ENCODE measurements at places on chromosomes 2 and 18.

DNA sequence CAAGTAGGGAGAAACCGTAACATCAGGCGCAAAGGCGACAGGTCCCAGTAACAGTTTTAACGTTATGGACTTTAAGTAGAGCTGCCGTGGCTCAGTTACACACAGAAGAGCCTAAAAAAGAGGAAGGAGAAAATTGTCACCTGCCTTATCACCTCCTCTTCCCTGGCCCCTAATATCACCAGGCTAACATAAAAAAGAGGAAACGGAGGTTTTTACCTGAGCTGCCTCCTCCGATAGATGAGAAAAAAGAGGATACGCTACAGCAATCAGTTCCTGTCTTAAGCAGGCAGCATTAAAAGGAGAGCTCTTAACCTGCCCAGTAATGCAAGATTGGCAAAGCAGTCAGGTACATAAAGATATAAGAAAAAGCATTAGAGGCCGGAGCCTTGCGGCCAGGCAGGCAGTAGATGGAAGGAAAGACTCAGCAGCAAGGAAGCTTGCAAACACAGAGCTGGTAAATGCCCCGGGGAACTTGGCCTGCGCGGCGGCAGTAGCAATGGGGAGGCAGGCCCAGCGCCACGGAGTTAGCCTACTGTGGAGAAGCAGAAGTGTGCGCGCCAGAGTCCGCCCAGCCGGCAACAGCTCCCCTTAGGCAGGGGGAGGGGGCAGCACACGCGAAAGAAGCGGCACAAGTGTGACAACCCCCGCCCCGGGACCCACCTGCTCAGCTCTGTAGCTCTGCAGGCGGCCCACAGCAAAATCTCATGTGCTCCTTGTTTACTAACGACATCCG is 116.3 kb upstream of the SCN7A start:
- DNase-seq: no peak

DNA sequence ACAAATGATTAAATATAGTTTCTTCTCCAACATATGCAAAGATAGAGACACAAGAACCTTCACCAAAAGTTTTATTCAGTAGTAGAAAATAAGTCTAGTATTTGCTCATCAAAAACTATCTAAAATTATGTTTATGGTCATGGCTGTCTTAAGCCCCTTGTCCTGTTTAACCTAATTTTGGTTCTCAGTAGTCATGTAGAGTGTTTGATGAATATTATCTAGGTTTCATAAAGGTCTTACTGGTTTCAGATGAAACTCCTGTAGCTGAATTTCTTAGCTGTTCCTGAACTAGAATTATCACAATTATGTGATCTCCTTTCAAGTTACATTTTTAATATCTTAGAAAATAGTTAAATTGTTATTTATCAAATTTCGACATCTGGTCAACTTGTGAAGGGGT is 228.0 kb upstream of the SPHKAP start:
- no peak for DNase-seq

DNA sequence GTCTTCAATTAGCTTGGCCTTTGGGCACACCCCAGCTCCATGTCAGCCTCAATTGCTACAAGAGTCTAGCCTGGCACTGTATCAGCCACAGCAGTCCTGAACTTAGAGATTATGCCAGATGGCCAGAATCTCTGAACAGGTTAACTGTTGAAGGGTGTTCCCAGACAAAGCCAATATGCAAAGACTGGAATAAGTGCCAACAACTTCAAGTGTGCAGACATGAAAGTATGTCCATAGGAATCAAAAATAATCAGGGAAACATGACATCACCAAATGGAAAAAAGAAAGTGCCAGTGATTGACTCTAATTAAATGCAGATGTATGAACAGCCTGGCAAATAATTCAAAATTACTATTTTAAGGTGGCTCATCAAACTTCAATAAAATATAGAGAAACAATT is 98.5 kb upstream of the DOCK10 start:
- no peak for DNase-seq

- no peak for DNase-seq
These were observed 99.9 kb downstream of the RBBP8 start for GRCh38 chr18:23033056-23033455.

GRCh38 chr2:48715956-48716355 is 39.6 kb downstream of the LHCGR start:
- DNase-seq: no peak

DNA sequence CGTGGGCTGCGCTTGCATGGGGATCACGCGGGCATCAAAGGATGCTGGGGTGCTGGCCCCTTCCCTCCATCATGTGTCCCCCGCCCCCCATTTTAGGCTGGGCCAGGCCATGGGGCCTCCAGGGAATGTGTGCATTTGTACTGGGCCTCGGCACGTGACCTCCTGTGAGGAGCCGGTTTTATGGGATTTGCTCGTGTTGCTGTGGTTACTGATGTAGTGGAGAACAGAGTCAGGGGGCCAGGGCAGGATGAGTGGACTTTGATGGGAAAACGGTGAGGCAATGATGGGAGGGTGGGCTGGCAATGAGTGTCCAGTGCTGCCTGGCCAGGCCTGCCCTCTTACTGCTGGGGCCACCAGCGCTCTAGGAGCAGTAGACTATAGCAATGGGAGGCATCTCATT is 257.7 kb downstream of the LOXHD1 start:
- no peak for DNase-seq

DNA sequence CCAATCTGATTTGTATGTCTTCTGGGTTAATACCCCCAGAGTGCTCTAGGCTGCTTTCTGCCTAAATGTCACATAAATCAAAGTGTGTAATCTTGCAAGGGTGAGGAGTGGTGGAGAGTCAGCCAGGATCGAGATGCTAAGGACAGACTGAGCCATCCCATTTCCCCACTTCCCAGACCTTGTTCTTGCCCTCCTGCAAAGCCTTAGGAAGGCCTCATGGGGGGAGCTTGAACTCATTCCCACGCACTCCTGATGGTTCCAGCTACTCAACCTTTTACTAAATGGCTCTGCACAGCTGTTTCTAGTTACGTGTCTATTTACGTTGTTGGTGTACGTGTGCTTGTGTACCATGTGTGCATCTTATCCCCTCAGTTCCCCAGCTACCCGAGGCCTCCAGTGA is 423.6 kb upstream of the TNP1 start:
- no peak for DNase-seq

- DNase-seq: no peak
These were observed 1204.0 kb downstream of the DSC3 start for GRCh38 chr18:29838556-29838955.

GRCh38 chr2:176924909-176925534 is 287.6 kb upstream of the HNRNPA3 start:
- DNase-seq: no peak

- no peak for DNase-seq
These were observed 8.1 kb downstream of the SUPT7L start for GRCh38 chr2:27655155-27655951.

GRCh38 chr2:54092940-54093339 is 22.5 kb upstream of the ACYP2 start:
- no peak for DNase-seq

DNA sequence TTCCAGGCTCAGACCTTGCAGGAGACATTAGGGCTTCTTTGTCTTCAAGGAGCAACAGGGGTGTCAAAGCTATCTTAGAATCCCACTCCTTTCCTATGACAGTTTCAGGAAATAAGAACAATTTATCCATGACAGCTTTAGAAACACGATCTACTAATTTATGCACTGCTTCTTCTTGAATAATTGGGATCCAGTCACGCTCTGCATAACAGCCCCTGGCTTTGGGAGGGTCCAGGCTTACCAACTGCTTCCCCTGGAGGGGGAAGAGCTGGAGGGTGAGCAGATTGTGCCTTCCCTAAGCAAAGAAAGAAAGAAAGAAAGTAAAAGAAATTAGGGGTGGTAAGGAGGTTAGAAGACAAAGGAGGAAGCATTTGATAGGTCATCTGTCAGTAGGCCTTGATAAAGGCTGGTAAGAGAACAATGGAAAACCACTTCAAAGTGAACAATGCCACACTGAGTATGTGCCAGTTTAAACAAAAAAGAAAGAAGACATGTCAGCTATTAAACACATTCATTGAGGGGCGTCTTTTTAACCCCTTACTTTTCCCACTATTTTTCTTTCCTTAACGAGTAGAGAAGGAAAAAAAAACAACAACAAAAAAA is 327.6 kb downstream of the DCC start:
- DNase-seq: no peak

DNA sequence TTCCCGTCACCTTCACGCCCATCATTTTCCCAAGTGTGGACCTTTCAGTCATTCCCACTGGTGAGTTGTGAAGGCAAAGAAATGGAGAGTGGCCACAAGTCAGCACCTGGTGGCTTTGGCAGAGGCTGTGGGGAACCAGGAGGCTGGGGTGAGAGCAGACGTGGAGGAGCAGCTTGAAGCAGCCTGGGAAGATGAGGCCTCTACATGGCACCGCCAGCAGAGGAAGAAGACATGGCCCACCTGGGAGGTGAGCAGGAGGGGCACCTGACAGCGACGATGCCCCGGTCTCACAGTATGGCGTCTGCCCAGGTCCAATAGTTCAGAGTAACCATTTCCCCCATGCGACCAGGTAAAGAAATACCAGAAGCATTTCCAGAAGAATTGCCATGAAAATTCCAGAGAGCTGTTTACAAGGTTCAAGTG is 69.0 kb downstream of the TPO start:
- DNase-seq: no peak

- DNase-seq: no peak
These were observed 102.5 kb downstream of the CHN1 start for GRCh38 chr2:174902506-174903263.

GRCh38 chr18:7133181-7133580 is 15.6 kb upstream of the LAMA1 start:
- peak; percentile 1 for DNase-seq

DNA sequence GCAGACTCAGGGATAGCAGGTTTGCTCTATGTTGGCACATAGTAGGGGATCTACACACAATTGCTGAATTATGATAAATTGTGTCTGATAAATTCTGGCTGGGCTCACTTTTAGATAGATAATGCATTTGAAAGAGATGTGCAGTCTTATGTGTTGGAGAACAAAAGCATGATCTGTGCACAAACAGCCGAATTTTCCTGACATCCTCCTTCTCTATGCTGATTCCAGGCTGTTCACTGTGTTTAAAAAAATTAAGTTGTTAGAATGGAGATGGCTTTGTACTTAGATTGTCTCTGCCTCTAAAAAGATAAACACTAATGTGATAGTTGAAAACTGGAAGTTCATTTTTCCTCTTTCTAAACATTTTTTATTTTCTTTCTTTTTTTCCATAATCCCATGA is 2.1 kb downstream of the CERS6 start:
- no peak for DNase-seq

- DNase-seq: peak; percentile 82
These were observed 16.3 kb downstream of the CROCC2 start for GRCh38 chr2:240922245-240922981.

DNA sequence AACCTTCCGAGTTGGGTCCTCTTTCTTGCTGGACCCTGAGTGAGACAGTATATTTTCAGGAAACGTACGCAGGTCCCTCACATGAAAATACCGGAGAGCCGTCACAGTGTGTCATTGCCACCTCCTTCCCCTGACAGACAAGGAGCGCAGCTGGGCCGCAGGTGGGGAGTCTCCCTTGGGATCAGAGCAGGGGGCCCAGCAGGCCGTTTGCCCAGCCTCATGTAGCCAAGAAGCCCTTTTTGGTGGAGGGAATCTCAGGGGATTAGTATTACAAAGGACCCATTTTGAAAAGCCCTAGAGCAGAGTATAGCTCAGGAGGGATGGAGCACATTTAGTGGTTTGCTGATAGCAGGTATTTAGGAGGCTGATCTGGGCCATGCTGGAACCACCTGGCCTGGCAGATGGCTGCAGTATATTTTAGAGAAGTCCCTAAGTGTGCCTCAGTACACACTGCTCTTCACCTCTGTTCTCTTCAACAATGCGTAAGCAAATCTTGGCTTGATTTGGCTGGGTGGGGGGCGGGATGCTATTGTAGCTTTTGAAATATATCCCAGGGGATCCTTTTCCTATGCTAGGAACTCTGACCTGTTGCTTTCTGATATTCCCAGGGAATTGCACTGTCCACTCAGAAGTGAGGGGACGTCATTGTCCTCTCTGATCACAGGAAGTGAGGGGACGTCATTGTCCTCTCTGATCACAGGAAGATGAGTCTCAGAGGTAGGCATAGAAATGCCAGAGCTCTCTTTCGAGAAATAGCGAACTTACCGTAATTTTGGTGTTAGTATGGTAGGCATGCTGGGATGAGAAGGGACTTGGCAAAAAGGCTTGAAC is 171.9 kb downstream of the HRH4 start:
- DNase-seq: no peak

DNA sequence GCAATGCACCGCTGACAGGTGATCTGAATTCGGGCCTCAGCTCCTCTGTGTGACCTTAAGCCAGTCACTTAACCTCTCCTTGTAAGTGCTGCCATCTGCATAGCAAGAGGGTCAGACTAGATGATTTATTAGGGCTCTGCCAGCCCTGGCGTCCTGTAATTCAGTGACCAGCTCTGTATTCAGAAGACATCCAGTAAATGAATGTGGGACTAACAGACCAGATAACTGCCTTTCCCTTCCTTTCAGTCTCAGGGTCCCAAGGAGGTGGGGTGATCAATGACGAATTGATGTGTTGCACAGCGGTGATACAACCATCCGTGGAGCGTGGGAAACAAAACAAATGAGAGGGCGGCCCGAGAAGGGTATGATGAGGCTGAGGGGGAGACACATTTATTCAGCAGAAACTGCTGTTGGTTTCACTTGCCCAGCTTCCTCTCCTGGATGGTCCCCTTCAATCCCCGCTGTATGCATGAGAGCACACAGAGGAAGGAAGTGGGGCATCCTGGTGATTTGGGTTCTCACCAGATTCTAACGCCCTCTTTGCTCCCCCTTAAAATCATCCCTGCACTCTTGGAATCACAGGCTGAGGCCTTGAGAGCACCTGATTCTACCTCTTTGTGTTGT is 92.8 kb downstream of the VIT start:
- DNase-seq: no peak

- DNase-seq: no peak
These were observed 335.0 kb downstream of the NR4A2 start for GRCh38 chr2:155997538-155997937.

GRCh38 chr2:192145496-192145895 is 49.2 kb downstream of the TMEFF2 start:
- DNase-seq: no peak

DNA sequence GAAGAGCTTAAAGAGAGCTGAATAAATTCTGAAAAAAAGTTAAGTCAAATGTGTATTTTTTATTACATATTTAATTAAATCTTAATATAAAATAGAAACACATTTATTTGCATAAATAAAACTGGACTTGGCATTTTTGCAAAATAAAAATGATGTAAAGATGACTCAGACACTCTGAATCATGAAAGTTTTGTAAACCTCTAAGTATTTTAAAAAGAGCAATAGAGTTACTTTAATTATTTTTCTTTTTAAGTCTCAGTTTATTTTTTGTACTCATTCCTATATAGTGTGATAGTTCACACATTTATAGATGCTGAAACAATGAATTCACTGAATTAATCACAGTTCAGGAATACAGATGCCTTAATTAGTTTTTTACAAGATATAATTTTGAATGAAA is 109.9 kb upstream of the DTNA start:
- DNase-seq: no peak

- no peak for DNase-seq
These were observed 31.9 kb downstream of the HS1BP3 start for GRCh38 chr2:20618886-20619521.

DNA sequence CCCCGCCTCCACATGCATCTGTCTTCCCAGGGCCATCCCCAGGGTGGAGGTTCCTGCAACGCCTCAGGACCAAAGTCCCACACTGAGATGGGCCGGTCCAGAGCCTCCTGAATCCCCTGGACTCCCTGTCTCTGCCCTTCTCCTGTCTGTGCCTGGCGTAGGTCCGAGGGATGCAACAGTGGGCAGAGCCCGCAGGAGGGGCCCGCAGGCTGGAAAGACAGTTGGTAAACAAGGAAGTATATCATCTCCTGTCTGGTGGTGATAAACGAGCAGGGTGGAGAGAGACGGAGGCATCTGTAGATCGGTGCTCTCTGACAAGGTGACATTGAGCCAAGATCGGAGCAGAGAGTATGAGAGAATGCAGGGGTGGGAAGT is 72.6 kb upstream of the RAB6C start:
- peak; percentile 70 for DNase-seq

All from vagina (tissue), 2 donors.